ENCODE measurements at places on chromosomes 12 and 14. TPM values are rescaled to one million over a fixed set of nuclear protein-coding genes. Genes with fewer than 3 reads are reported as not detected.

The SLC25A3 gene
- 561 TPM for total RNA-seq

The SPTSSA gene
- total RNA-seq: 17.4 TPM

The BIN2 gene
- not detected for total RNA-seq

The ENTPD5 gene
- 14.2 TPM for total RNA-seq

The SPX gene
- 2.6 TPM for total RNA-seq

The HNF1A gene
- total RNA-seq: 15.1 TPM

The SLC11A2 gene
- total RNA-seq: 76.8 TPM

The KRT78 gene
- not detected for total RNA-seq

The SVOP gene
- 2.1 TPM for total RNA-seq

The COPS7A gene
- total RNA-seq: 42.6 TPM

The YLPM1 gene
- 128 TPM for total RNA-seq
